Kidney glomerular epithelial cell (primary cell): ENCODE measurements at places on chromosomes 3 and 15.

GRCh38 chr3:37462452-37462851 is 288.1 kb upstream of the LRRFIP2 start:
- no peak for DNase-seq

DNA sequence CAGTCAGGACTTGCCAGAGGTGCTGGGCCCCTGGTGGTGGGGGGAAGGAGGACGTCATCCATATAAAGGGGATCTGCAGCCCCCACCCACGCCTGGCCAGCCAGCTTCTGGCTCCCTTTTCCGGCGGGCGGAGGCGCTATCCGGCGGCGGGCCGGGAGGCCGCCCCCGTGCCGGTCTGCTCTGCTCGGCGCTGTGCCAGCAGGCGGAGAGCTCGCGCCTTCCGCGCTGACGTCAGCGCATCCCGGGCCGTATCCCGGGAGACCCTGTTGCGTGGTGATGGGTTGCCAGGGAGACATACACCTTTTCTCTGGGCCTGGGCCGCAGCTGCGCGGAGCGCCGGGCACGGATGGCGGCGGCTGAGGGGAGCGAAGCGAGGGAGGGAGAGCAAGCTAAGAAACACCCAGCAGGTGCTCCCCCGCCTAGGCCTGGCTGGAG is 1.1 kb downstream of the FAM131A start:
- no peak for DNase-seq

DNA sequence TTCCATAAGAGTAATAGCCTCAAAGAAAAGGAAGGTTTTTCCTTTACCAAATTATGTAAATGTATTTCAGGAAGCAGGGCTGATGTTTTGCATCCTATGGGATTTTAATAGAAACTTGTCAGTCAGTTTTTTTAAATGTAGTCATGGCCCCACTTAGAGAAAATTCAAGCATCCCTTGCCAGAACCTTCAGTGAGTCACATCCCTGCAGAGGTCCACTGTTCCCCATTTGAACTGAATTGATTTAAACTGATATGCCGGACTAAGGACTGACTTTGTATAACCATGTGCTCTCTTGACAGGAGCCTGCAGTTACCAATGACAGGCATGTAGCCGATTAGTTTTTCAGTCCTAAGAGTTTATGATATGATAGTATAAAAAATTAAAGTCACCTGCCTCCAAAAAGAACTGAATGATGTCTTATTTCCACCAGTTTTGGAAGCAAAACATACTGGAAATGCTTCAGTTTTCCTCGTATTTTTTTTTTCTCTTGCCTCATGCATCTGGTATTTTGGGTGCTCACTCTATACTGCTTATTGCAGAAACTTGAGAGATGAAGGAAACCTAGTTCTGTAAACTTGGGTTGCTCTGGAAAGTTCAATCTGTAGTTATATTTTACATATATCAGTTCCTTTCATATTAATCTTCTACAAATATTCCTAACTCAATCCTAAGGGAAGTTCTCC is 30.7 kb downstream of the LRTM1 start:
- DNase-seq = no peak

DNA sequence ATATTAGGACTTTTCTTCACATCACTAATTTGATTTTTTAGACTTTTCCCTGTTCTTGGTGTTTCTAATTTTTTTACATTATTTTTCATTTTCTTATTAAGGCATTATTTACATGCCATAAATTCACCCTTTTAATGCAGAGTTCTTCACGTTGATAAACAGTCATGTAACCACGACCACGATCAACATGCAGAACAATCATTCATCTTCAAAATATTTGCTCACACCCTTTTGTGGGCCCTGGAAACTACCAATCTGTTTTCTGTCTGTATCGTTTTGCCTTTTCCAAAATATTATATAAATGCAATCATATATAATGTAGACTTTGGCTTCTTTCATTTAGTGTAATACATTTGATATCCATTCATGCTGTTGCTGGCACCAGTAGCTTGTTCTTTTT is 48.7 kb downstream of the ARRDC4 start:
- DNase-seq = no peak

DNA sequence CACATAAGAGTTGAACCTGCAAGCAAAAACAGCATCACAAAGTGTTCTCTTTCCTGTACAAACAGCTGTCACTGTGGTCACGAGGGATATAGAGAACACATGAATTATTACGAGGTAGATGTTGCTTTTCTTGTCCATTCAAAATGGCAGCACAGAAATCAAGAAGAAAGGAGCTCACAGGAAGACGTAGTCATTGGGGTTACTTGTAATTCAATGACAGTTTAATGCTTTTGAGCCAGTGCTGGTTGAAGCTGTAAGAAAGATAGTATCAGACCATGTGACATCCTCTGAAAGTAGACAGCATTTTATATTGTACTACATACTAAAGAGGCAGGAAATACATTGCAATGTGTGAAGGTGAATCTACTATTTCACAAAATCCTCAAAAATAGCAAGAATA is 140.4 kb downstream of the ABI3BP start:
- no peak for DNase-seq
